B cell (primary cell): ENCODE measurements at places on chromosomes 12 and 14. TPM values are rescaled to one million over a fixed set of nuclear protein-coding genes. Genes with fewer than 3 reads are reported as not detected.

The KRT82 gene
- not detected in 2 replicates for total RNA-seq

DNA sequence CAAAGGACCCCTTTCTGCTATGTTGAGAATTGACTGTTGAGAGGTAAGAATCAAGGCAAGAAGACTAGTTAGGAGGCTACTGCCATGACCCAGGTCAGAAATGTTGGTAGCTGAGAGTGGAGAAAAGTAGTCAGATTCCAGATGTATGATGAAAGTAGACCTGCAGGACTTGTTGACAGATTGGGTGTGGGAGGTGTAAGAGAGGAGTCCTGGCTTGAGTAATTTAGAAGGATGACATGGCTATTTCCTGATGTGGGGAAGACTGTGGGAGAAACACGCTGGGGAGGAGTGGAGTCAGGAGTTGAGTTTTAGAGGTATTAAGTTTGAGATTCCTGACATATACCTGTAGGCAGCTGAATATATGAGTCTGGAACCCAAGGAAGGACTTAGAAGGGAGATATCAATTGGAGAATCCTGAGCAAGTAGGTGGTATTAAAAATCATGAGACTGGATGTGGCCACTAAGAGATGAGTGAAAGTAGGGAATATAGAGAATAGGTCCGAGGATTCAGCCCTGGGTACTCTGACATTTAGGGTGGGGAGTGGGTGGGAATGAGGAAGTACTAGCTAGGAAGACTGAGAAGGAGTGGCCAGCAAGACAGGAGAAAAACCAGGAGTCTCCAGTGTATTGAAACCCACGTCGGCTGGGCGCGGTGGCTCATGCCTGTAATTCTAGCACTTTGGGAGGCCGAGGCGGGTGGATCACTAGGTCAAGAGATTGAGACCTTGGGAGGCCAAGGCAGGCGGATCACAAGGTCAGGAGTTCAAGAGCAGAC is 12.6 kb upstream of the DDX47 start:
- no peak for DNase-seq

GRCh38 chr14:75748336-75748735 is 87.3 kb downstream of the TTLL5 start:
- no peak for DNase-seq

DNA sequence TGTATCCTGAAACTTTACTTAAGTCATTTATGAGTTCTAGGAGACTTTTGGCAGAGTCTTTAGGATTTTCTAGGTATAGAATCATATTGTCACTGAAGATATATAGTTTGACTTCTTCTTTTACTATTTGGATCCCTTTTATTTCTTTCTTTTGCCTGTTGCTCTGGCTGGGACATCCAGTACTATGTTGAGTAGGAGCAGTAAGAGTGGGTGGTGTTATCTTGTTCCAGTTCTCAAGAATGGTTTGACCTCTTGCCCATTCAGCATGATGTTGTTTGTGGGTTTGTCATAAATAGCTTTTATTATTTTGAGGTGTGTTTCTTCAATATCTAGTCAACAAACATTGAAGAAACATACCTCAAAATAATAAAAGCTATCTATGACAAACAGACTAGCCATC is 35.0 kb downstream of the LIN7A start:
- DNase-seq, result no peak

The EMP1 gene
- 0.64 and 0.83 TPM in 2 replicates for total RNA-seq

The IGFBP6 gene
- not detected in 2 replicates for total RNA-seq

The TCL1A gene
- total RNA-seq, result 272 and 275 TPM in 2 replicates

GRCh38 chr12:41223600-41223999 is 35.5 kb downstream of the PDZRN4 start:
- DNase-seq, result no peak

The AMDHD1 gene
- total RNA-seq, result 1.3 and 1.5 TPM in 2 replicates

The SLCO1B3 gene
- not detected in 2 replicates for total RNA-seq

The HNF1A gene
- not detected in 2 replicates for total RNA-seq

GRCh38 chr12:7959701-7960121 is 23.7 kb upstream of the SLC2A3 start:
- peak; percentile 67 for DNase-seq

GRCh38 chr14:88706425-88706824 is 86.3 kb downstream of the EML5 start:
- no peak for DNase-seq

The ANKRD33 gene
- not detected in 2 replicates for total RNA-seq

- DNase-seq, result no peak
Observed at GRCh38 chr14:52061390-52061789, 7.5 kb downstream of the NID2 start.

The MARS1 gene
- 183 and 193 TPM in 2 replicates for total RNA-seq

DNA sequence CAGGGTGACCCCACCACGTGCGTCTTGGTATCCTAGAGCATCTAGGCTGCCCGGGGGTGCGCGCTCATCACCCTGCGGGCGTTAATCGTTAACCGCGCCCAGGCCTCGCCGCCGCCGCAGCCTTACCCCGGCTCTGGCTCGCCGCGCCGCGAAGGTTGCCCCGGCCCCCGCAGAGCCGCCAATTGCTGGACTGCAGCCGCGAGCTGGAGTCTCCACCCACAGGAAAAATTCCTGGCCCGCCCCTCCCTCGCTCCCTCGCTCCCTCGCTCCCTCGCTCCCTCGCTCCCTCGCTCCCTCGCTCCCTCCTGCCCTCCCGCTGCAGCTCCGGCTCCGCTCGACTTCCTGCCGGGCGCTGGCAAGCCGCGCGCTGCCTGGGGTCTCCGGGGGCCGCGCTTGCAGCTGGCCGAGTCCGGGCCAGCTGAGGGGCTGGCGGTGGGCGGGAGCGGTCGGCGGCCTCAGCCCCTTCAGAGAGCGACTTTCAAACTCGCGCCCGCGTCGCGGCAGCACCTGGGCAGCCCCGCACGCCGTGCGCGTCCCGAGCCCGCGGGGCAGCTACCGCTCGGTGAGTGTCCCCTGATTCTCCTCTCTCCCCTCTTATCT is at the start of gene PLEKHG3:
Gene PLEKHG3 (plus strand): TSS at position 282 of the 600 bp plus-strand sequence. CDS start 23,208 bp downstream, outside the sequence.
- peak; percentile 24 for DNase-seq

The ADAM21 gene
- total RNA-seq, result 0.24 TPM in 1 of 2 replicates, not detected in the other

- peak; percentile 70 for DNase-seq
Observed at GRCh38 chr12:11553871-11554533, 95.5 kb upstream of the ETV6 start.

GRCh38 chr14:94114589-94115057 is 4.1 kb downstream of the IFI27 start:
- DNase-seq, result no peak

The LRIG3 gene
- total RNA-seq, result not detected in 2 replicates

DNA sequence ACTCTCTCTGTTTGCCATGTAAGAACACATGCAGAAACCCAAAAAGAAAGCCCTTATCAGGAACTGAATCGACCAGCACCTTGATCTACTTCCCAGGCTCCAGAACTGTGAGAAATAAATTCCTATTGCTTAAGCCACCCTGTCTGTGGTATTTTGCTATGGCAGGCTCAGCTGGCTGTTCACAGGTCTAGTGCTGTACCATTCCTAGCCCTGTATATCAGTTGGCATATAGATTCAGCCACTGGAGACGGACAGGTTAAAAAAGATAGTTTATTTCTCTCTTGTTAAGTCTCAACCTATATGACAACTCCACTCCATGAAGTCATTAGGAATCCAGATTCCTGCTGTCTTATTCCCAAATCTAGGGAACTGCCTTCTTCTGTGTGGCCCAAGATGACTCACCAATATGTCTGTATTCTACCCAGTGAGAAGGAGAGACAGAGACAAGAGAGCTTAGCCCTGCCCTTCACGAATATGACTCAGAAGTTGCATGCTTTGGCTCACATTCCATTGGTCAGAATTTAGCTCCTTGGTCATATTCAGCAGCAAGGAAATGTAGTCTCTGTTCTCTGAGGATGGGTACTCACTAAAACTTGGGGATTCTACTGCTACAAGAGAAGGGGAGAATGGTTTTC is 57.0 kb downstream of the PLEKHG7 start:
- no peak for DNase-seq

DNA sequence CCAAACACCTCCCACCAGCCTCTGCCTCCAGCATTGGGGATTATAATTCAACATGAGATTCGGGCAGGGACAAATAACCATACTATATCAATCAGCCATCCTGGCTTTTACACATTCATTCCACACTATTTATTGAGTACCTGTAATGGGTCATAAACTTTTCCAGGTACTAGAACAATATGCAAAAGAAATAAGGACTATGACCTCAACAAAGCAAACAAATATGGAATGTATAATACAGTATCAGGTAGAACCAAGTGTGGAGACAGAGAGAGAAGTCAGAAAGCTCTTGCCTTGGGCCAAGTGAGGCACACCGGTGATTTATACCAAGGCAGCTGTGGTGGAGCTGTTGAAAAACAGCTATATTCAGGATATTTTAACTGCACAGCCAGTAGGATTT is 116.3 kb downstream of the TSPAN8 start:
- DNase-seq, result no peak

The CCDC38 gene
- total RNA-seq, result 1.00 and 1.3 TPM in 2 replicates

DNA sequence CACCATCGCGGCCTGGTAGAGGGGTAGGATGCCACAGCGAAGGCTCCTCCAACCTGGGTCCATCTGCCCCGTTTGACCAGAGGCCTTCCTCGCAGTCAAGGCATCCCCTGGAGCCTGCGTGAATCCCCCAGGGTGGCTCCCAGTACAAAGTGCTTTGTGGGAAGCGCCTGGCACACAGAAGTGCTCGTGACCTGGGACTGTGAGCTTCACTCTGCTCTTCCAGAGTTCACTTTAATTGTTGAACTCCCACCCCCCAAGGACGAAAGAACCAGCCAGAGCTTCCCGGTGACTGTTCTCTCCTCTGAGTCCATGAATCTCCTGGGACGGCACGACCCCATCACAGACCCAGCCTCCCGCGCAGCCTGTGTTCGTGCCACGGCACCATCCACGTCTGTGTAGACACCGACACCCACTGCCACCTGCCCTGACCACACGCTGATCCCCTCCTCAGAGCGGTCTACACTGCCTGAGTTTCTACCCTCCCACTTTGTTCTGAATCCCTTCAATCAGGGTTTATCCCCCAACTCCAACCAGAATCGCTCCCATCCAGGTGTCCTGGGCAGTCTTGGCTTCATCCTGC is 15.9 kb downstream of the P2RX2 start:
- no peak for DNase-seq

DNA sequence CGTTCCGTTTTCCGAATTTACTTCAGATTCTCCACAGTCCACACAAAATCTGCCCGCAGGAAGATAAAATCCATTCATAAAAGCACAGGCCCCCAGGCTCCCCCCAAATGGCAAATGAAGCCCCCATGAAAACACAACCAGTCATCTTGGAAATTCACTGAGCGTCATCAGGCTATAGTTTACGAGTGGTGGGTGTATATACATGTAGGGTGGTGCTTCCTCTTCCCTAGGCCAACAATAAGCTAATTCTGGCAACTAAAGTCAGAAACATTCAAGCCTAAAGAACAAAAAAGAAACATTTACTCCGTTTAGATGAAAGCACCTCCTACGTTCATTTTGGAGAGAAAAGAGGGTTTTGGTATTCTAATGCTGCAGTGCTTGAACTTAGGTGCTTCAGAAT is 5.8 kb downstream of the GPR68 start:
- no peak for DNase-seq

GRCh38 chr12:52058631-52059361 is 7.6 kb downstream of the NR4A1 start:
- DNase-seq, result no peak

DNA sequence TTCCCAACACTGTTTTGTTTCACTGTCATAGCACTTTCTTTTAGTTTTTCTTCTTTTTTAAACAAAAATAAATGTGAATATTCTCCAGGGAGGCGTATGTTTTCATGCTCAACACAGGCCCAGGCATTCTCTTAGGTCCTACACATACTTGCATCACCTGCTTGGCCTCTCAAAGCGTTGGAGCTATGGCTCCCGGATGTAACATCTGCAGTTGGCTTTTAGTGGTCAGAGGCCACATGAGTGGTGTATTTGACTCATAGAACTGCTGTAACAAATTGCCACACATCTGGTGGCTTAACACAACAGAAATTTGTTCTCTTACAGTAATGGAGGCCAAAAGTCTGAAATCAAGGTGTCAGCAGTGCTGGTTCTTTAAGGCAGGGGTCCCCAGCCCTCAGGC is 44.6 kb upstream of the VRK1 start:
- DNase-seq, result no peak

DNA sequence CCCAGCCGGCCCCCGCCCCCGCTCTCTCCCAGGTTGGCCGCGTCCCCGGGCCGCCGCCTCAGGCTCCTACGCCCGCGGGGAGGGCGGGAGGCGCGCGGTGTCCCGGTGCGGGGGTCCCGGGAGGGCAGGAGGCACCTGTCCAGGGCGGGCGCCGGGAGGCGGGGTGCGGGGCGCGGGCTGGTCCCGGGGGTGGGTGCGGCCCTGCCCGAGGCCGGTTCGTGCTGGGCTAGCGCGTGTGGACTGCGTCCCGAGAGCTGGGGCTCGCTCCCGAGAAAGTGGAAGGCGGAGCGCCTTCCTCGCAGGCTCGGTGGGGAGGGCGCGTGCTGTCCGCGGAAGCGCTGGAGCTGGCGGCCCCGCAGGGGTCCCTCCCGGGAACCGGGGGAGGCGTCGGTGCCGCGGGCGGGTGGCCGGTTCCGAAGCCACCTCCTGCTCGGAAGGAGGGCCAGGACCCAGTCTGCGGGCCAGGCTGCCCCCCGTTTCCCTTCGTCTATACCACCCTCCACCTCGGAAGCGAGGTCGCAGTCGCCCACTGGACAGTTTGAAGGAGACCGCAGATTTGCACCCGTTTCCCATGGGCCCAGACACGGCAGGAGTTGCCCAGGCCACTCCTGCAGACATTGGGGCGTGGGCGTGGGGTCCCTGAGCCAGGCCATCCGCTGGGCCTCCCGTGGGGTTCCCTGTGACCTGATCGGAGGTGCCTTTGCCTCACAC is 636 bp downstream of the ZFYVE21 start:
- peak; percentile 33 for DNase-seq

DNA sequence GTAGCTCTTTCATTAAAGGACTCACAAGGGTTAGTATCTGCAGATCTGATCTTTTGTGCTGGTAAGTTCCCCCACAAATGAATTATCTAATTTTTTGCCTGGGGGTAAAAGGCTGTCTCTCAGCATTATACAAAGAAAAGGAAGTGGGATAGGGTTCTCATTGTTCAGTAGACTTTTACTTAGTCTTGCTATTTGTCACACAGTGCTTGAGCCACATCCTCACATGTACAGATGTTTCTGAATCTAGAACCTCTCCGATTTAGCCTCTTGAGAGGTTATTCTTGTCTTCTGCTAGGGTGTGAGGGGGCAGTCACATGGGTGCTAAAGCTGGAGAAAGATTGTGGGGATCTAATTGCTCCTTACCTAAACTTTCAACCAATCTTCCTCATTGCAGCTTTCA is 93.0 kb downstream of the SLC41A2 start:
- DNase-seq, result no peak

GRCh38 chr12:93857279-93857938 is 180.2 kb downstream of the CRADD start:
- DNase-seq, result no peak

- DNase-seq, result no peak
Observed at GRCh38 chr12:113391650-113392337, 11.9 kb downstream of the SDS start.

DNA sequence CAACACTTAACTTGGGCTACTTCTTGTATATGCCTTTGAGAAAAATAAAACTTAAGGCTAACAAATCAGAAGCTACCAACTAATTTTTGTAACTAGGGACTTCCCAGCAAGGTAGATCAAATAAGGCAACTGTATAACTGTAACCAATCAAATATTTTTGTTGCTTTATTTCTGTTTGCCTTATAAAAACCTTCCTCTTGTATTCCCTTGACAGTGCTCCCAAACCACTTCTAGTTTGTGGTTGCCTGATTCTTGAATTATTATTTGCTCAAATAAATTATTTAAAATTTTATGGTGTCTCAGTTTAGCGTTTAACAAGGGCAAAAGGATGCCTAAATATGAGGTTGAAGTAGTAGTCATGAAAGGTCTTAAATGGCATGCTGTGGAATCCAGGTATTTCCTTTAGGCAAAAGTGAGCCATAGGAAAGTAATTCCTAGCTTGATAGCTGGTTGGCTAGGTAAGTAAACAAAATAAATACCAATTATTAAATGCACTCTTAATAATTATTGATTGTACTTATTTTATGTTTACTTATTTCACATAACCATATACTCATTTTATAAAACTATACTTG is 632.6 kb downstream of the RPL10L start:
- DNase-seq, result no peak
